ENCODE measurements at places on chromosomes 3 and 15.

GRCh38 chr3:46717447-46718231 lies at the start of gene PRSS50:
Gene PRSS50 (minus strand): TSS chr3:46717869. CDS start chr3:46717824, 45 bp downstream.
- no peak for DNase-seq

- DNase-seq = peak; percentile 5
Observed at GRCh38 chr3:120568598-120568997, 27.5 kb upstream of the NDUFB4 start.

DNA sequence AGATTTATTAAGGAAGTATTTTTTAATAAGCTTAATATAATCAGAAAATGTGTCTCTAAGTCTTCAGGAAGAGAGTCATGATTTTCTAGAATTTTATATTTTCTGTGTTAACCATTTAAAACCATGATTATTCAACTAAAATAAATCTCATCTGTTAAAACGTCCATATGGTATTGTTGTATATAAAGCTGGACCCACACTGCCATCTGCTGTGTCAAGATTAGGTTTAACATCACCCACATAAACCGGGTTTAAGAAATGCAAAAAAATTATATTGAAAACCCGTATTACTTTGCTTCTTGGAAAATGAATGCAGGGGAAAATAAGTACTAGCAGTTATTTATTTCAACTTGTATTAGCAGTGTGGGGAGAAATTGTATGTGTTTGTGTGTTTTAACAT lies 9.5 kb upstream of the CCDC66 start:
- no peak for DNase-seq

GRCh38 chr15:25501828-25502446 lies 63.1 kb upstream of the UBE3A start:
- DNase-seq = peak; percentile 47

DNA sequence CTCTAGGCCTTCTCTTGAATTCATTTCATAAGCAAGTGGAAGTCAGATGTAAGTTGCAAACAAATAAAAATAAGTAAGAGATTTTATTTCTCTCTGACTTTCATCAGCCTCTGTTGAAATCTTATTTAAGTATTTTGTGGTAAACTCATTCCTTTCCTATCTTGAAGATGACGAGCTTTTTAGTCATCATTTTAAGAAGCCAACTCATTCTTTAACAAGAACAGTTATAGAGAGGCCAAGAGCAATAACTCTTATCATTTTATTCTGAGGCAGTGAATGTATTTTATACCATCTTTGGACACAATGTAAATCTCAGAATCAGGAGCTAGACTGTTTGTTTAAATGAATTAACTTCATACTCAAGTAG lies 147.5 kb upstream of the MBNL1 start:
- no peak for DNase-seq

DNA sequence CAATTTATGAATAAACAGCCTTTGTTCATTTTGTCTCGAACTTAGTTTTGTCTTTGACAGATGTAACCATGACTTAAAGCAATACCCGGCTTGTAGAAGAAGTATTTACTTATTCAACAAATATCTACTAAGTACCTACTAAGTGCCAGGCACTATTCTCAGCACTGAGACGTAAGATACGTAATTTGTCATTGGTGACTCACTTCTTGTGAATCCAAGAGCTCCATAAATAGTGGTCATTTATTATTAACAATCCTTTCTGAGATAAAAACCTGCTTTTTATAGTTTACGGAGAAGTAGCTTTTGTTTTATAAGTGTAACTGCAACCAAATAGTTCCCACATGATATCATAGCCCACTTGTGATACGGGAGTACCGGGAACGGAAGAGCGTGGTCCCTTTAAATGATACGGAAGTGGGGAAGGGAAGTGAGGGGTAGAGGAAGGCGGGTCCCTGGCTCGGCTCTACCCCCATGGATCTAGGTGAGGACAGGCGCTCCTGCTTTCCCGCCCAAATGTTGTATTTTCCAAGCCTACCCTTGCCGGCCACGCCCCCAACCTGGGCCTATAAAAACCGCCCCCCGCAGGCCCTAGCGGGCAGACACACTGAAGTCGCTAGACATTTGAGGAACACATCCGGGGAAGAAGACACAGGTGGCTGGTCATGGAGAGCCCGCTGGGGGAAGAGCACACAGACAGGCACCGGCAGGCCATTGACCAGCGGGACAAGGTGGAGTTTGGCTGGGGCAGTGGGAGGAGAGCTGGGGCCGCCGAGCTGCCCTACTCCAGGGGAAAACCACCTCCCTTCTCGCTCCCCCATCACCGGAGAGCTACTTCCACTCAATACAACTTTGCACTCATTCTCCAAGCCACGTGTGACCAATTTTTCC lies at the start of gene SAMMSON:
Gene SAMMSON (plus strand): TSS at position 594 of the 888 bp plus-strand sequence.
- DNase-seq = no peak

- no peak for DNase-seq
Observed at GRCh38 chr3:160870327-160870726, 114.3 kb downstream of the PPM1L start.

DNA sequence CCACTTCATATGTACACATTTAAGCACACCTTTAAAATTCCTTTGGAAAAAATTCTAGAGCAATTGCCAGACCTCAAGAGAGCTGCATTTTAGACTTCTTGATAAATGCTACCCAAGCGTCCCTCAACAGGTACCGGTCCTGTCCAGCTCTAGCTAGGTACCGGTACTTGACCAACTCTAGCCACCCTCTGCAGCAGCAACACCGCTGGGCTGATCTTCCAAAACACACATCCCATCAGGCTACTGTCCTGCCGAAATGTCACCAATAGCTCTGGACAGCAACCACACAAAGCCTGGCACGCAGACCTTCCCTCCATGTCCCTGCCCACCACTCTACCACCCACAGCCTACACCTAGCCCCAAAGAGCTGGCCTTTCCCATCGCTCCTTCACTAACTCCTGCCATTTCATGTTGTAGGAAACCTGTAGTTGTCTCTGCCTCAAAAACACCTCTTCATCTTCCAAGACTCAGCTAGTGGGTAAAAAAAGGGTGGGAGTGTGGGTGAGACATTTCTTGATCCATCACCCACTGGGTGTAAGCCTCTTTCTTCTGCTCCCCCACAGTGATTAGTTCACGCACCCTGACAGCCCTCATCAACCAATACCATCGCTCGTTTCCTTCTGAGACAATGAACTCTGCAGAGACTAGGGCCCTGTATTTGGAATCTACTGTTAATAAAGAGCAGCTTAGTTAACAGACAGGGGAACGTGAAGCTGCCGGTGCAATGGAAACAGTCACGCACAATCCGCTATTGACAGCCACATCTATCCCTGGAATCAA lies 6.8 kb downstream of the CHSY1 start:
- DNase-seq = no peak

GRCh38 chr3:151426341-151426657 lies 34.6 kb downstream of the IGSF10 start:
- peak; percentile 72 for DNase-seq

DNA sequence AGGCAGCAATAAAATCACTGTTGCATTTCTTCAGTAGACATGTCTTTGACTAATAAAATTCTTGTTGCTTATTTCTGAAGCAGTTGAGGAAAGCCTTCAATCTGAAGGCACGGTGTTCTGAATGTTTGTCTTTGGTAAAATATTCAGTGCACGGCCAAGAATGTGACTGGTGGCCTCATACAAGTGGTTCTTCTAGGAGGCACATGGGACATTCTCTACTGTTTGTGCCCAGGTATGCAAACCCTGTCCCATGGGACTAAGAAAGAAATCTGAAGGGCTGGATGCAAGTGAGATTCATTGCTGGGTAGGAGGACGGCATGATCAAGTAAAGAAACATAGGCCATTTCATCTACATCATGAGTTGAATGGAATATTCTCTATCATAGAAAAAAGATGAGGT lies 250.6 kb upstream of the NR2F2 start:
- no peak for DNase-seq

DNA sequence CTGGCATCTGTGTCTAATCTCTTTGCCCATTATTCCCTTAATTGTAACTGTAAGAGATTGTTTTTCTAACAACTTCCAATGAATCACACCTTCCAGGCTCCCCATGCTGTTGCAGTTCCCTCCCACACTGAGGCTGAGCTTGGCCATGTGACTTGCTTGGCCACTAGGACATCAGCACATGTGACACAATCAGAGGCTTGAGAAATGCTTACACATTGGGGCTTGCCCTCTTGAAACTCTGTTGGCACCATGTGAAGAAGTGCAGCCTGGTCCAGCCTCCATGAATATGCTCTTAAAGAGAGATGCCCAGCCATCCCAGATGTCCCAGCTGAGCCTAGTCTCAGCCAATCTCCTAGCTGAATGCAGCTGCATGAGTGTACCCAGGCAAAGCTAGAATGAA lies 326.8 kb upstream of the SOX2 start:
- DNase-seq = no peak

- DNase-seq = no peak
Observed at GRCh38 chr3:107829185-107829584, 261.6 kb downstream of the CD47 start.

DNA sequence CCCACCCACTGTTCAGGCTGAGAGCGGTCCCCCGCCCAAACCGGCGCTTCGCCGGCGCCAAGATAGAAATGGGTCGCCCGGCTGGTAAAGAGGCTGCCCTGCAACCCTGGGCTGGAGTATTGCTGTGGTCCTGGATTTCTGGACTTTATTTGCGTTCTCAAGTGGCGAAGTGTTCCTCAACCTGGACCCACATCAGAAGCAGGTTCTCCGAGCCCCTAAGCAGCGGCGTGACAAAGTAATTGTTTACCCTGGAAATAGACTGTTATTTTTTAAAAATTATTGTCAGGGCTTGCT lies 481 bp upstream of the DYNC1LI1 start:
- DNase-seq = no peak

DNA sequence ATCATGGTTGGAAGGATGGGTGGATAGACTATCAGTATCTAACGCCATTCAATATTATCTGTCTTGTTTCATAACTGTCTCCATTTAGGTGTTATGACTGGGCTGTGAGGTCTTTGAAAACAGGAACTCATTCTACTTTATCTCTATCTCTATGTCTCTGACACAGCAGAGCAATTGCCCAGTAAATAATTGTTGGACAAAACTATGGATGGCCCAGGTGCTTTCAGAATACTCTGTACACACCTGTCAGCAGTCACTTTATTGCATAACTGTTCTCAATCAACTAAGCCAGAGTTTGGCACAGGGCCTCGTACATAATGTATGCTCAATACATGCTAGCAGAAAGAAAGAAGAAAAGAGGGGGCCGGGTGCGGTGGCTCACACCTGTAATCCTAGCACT lies 210.3 kb downstream of the OPA1 start:
- no peak for DNase-seq

- DNase-seq = no peak
Observed at GRCh38 chr15:34470091-34470490, 32.5 kb upstream of the GOLGA8A start.

GRCh38 chr15:95760508-95760907 lies 570.0 kb upstream of the NR2F2 start:
- DNase-seq = no peak

DNA sequence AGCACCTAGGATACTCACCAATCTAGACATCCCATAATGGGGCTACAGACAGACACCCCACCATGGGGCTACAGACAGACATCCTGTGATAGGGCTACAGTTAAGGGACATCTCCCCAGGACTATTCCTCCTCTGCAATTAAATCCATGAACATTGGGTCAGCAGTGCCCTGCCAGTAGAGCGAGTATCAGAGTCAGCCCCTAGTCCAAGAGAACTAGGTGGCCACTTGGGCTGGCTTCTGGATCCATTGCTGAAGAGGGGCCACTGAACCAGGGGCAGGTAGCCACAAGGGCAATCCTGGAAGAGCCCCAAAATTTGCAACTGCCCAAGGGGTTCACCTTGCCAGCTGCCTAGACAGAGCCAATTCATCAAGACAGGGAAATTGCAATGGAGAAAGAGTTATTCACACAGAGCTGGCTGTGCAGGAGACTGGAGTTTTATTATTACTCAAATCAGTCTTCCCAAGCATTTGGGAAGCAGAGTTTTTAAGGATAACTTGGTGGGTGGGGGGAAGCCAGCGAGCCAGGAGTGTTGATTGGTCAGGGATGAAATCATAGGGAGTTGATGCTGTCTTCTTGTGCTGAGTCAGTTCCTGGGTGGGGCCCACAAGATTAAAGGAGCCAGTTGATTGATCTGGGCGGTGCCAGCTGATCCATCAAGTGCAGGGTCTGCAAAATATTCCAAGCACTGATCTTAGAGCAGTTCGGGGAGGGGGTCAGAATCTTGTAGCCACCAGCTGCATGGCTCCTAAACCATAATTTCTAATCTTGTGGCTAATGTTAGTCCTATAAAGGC lies 170.2 kb upstream of the SMAD3 start:
- DNase-seq = no peak

GRCh38 chr3:36367912-36368573 lies 12.3 kb upstream of the STAC start:
- no peak for DNase-seq

- DNase-seq = no peak
Observed at GRCh38 chr3:13050446-13050845, 22.8 kb downstream of the IQSEC1 start.

DNA sequence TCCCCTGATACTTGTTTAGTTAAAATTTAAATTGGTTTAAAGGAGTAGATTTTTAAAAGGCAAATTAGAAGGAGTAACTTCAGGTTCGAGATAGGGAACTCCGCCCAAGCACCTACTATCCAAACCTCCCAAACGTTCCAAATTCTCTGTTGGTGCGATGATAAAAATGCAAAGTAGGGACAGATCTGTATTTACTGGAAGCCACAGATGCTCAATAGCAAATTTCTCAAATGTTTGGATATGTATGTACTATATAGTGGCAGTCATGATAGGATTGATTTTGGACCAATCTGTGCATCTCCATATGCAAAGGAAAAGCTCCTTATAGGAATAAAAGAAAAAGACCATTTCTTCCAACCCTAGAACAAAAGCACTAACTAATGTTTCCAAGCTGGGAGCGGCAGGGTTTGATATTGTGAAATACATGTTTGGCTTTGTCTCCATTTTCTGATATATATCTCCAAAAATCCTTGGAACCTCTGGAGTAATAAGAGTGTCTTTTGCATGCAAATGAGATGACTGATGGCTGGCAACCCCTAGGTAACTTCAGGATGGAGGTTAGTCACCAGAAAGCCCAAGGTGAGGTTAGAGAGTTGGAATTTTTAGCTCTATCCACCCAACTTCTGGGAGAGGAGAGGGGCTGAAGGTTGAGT lies 15.6 kb downstream of the RTP2 start:
- DNase-seq = no peak

DNA sequence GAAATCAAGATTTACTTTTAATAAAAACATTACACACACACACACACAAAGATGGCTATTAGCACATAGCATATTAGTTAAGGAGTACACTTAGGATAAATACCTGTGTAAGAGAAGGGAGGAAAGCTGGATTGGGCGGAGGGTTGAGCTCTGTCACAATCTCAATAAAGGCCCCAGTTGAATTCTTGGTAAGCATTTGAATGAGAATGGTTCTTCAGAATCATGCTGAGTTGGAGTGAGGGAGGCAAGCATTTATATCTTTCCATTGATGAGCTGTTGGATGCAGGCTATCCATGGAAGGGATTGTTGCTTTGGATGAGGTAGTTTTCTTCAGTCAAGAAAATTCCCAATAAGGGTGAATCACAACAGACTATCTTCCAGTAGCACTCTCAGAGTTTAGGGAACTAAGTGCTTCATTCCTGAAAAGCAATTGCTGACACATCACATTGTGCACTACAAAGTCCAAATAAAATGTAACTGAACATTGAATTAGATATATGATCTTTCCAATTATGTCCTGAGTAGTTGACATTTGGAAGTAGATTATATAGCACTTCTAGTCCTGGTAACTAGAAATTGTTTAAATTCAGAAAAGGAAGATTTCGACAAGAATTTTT lies 95.7 kb downstream of the SUCNR1 start:
- DNase-seq = no peak

GRCh38 chr15:60795889-60796288 lies 316.9 kb upstream of the ICE2 start:
- DNase-seq = no peak

All from KBM-7 (cell line).